AG10803 (cell line): ENCODE measurements at places on chromosomes 1 and 21.

GRCh38 chr1:34268311-34268954, 91.7 kb downstream of the C1orf94 start:
- peak; percentile 88 for DNase-seq

- DNase-seq, result no peak
Observed at GRCh38 chr1:175319912-175320230, 127.3 kb upstream of the KIAA0040 start.

DNA sequence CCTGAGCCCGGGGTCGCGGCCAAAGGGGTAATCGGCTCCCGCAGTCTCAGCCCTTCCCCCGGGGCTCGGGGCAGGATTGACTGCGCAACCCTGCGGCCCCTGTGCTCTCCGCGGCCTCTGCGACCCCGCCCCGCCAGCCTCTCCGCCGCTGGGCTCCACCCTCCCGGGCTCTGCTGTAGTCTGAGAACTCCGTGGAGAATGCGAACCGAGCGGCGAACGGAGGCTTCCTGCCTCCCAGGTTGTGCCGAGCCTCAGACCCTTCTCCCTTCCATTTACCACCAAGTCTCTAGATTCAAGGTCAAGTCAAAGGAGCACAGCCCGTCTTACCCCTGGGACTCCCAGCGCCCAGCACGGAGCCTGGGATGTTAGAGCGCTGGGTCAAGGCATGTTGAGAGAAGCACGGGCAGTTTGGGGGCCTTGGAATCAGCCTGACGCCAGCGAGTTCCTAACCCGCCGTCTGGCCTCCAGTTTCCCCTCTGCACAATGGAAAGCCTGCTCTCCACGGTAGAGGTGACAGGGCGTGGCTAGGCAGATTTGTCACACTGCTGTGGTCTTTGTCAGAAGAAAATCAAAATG, 3.0 kb downstream of the ATP2B4 start:
- peak; percentile 49 for DNase-seq

DNA sequence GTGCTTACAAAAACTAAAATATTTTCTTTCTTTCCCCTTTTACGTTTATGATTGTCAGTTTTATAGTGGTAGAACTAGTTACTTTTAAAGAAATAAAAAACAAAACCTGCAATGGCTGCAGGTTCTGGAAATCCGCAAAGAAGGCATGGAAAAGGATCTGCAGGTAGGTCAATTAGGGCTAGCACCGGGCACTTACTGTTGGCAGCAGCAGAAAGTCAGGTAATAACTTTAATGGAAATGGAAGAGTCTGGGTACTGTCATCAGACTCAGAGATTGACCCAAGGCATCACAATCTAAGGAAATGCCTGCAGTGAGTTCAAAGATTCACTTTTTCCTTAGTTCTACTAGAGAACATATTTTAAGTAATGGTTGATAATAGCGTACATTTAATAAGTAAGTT, 1136.3 kb upstream of the B3GALT2 start:
- DNase-seq, result no peak

GRCh38 chr1:46594063-46594462, 10.0 kb downstream of the MKNK1 start:
- DNase-seq, result no peak

GRCh38 chr21:46127239-46128105, 27.9 kb downstream of the FTCD start:
- DNase-seq, result no peak

- no peak for DNase-seq
Observed at GRCh38 chr21:38082936-38083485, 166.8 kb upstream of the KCNJ6 start.

DNA sequence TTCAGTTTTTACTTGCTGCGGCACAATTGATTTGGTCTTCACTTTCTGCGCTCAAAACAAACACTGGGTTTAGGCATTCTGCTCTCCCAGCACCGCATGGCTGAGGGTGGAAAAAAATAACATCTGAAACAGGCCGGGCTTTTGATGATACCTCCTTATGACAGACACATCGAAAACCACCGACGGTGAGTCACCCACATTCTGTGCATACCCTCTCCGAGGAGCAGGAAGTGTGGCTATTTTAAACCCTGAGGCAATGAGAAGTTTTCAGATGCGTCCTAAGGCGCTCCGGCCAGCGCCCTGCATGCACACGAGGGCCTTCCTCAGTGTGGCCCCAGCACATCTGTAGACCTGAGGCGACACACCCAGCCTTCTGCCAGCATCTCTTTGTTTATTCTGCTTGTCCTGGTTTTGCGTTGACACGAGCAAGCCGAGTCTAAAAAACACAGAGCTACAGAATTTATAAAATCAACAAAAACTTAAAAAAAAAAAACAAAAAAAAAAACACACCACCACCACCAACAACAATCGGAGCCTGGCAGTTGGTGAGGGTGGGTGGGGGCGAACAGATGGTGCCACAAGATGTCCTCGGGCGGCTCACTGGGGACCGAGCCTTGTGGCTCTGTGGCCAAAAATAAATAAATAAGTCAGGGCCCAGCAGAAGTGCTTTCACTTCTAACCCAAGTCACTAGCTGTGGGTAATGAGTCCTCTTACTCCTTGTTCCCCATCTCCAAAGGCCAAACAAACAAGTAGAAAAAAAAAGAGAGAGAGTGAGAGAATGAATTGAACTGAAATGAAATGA, 162.6 kb upstream of the IRF2BP2 start:
- peak; percentile 99 for DNase-seq

DNA sequence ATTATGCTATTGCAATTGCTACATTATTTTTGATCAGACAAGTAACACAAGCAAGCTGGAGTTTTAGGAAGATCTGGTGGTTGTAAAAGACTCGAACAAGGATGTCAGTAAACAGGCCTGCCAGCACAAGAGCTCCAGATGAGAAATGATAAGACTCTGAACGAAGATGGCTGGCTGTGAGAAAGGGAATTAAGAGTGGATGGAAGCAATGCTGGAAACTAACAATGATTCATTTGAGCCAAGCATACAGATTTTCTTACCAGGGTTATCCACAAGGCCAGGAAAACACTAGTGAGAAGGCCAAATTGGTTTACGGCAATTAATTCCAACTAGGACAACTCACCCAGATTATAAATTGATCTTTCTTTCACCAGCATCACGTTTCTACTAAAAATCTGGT, 54.2 kb downstream of the NRIP1 start:
- DNase-seq, result no peak

GRCh38 chr1:119711804-119712341, at the start of gene PHGDH:
Gene PHGDH, plus strand, starts transcription at chr1:119711934. Its CDS starts 89 bp downstream, at chr1:119712023.
- peak; percentile 93 for DNase-seq

DNA sequence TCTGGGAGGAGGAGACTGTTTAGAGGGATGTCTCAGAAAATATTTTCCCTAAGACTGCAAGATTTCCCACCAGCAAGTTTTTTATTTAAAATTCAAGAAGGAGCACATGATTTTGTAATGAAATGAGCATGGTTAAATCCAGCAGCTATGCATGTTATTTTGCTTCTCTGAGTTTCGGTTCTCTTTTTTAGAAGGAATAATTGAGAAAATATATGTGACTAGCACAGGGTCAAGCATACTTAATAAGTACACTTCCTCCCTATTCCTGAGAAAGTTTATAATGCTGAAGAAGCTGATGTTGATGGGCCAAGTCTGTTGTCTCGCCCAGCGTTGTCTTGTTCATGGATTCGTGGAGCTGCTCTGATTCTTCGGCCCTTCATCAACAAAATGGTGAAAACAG, 51.2 kb downstream of the EXO1 start:
- DNase-seq, result no peak

DNA sequence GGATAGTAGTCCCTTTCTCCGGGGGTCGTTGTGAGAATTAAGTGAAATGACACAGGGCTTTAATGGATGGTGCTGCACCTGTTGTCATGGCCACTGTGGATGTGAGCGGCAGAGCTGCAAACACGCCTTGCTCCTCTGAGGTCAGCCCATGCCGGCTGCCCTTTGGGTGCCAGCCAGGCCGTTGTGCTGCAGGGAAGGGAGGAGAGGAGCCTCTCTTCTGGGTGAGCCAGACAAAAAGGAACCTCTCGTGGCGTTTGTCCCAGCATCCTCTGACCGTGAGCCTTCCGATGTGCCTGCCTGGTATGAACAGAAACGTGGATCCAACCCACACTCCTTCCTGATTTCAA, 383.0 kb upstream of the VAMP3 start:
- DNase-seq, result no peak

- peak; percentile 81 for DNase-seq
Observed at GRCh38 chr1:184860985-184861754, 106.5 kb upstream of the EDEM3 start.

DNA sequence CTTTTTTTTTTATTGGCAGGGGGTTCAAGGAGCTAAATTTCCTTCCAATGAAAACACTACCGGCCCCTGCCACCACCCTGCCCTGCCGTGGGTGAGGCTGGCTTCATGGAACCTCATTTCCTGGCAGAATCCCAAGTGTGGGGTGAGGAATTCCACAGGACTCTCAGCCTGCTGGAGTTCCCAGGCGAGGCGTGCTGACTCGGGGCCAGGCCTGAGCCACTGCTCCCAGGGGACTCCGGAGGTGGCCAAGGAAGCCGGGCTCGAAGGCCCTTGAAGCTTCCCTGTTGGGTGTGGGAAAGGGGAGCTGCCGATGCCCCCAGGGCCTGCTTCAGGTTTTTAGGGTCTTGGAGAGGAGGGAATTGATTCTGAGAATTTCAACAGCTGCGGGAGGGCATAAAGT, 95.3 kb upstream of the ACTRT2 start:
- no peak for DNase-seq

GRCh38 chr1:184376369-184376768, 10.5 kb upstream of the C1orf21 start:
- DNase-seq, result peak; percentile 26

DNA sequence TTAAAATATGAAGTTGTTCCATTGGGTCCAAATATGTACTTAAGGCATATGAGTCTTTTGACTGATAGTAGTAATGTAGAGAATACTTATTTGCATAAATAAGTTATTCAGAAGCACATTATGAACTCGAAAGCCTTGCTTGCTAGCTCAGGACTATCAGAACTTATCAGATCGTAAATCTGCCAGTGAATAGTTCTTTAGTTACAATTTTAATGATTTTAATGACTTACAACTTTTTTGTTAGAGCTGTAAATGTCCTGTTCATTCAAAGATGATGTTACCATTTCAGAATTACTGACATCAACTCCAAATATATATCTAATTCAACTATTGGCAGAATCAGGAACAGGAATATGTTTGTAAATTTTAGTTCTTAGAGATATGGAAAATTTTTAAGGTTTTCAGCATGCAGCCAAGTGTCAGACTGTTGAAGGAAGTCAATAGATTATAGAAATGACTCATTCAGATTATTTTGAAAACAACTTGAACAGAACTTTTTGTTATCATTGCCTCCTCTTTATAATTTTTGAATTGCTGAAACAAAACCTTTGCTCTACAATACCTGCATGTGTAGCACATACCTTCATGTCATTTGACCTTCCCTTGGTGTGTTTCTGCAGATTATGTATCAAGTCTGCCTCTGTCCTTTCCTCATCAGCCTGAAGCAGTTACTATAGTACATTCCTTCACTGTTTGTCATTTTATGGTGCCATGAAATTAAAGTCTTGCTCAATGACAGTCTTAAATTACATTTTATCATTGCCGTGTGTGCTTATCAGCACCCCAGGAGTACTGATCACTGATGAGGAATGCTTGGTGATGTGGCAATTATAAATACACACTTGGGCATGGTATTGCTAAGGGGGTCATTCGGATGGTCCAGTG, 44.9 kb downstream of the LRRC8D start:
- peak; percentile 79 for DNase-seq

DNA sequence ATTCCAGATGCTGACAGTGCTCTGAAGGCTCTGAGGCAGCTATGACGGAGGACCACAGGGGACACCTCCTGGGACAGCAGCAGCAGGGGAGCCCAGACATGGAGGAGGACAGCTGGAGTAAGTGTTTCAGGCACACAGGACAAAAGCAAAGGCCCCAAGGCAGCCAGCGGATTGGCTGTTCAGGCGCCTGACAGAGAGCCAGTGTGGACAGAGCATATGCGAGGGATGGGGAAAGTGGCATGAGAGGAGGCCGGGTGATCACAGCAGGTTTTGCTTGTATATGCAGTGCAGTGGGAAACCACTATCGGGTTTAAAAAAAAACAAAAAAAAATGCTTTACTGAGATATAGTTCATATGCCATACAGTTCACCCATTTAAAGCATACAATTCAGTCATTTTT, 19.1 kb downstream of the CHRNB2 start:
- no peak for DNase-seq

DNA sequence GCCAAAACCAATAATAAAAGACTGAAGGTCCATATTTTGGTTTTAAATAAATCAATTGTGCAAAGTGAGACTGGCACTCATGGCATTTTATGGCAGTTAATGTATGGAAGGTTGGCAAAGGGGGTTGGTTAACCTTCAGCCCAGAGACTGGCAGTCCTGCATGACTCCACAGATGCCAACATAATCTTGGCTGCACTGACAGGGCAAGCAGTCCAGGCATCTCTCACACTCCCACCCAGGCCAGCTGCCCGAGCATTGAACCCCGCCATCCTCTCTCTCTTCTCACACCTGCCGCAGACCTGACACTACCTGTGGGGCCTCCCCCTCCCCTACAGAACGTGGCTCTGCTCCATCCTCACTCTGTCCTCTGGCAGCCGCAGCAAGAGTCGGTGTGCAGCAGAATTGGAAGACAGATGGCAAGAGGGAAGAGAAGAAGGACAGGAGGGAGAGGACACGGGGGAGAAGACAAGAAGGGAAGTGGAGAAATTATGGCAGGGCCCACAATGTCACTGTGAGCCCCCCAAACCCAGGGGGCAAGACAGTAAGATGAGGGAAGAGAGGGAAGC, 43.7 kb downstream of the ITPKB start:
- no peak for DNase-seq

DNA sequence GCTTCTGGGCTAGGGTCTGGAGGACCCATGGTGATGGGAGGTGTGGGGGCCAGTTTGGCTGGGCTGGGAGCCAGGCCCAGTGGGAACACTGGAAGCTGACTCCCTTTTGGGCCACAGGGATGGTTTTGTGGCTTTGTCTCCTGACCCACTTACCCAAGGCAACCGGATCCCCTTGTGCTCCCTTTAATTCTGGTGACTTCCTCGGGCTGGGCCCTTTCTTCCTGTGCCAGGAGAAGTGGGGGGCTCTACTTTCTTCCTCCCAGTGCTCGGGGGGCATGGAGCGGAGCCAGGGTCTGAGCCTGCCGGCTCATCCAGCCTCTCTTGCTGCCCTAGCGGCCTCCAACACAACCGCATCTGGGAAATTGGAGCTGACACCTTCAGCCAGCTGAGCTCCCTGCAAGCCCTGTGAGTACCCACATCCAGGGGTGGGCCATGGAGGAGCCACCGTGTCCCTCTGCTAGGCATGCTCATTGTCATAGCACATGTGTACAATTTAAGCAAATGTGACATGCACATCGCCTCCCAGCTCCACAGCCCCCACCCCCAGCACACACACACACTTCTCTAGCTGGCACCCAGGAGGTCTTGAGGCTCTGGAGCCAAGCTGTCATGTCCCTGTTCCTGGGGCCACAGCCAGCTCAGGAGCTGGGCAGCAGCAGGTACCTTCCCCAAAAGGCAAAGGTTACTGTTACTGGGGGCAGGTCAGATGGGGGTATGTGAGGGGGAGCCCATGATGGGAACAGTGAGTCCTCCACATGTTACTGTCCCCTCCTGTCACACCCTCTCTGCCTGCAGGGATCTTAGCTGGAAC, 35.0 kb downstream of the UBE2T start:
- no peak for DNase-seq

GRCh38 chr1:104765085-104765484, 1015.4 kb downstream of the AMY1C start:
- DNase-seq, result no peak
